Cardiac septum (tissue), 1 donor: ENCODE measurements at places on chromosomes 1 and 21. TPM values are rescaled to one million over a fixed set of nuclear protein-coding genes. Genes with fewer than 3 reads are reported as not detected.

LCE1F gene
- not detected for total RNA-seq

KDM5B gene
- total RNA-seq: 21.7 TPM

GRCh38 chr1:227612658-227613057 is 49.3 kb downstream of the ZNF678 start:
- no peak for DNase-seq

DNA sequence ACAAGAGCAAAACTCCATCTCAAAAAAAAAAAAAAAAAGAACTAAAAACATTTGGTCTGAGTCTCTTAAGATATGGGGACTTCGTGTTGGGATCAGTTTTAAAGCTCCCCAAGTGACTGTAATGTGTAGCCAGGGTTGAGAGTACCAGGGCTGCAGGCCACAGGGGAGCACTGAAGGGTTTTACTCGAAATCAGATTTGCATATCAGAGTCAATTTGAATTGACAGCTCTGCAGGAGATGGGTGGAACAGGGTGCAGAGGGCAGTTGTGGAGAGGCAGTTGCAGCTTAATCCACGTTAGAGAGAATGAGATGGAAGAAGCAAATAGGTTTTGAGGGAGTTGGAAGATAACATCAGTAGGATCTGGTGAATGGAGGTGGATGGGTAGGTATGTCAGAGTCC is 20.6 kb upstream of the ELOA start:
- DNase-seq: no peak
